SK-N-SH (cell line): ENCODE measurements at places on chromosomes 7 and 10.

DNA sequence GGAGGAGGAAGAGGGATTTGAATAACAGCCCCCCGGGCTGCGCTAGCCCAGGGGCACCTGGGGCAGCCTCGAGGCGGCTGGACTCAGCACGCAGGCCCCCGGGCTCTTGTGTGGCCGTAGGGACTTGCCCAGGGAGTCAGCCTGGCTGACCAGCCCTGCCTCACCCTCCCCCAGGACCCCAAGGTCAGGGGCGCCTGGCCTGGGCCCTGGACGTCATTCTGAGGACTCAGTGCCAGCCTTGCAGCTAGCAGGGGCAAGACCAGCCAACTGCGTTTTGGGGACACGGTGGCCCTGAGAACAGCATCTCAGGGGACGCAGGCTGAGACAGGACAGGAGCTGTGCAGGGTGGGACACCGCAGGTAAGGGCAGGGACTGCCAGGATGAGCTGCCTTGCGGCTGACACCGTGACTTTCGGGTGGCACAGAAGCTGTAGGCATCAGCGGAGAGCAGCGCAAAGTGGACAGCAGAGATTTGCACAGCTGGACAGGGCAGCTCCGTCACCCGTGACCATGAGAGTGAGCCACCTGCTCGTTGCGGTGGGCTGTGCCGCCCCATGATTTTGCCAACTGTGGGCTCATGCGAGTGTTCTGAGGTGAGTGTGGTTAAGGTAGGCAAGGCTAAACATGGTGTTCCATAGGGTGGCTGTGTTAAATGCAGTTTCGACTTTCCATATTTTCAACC, 48.1 kb upstream of the UBE3C start:
- DNase-seq: no peak

- DNase-seq: peak; percentile 96
Observed at GRCh38 chr7:55572378-55573233, at the start of gene VOPP1. VOPP1 (minus strand) TSS chr7:55572502; CDS start chr7:55572324, 178 bp downstream.

DNA sequence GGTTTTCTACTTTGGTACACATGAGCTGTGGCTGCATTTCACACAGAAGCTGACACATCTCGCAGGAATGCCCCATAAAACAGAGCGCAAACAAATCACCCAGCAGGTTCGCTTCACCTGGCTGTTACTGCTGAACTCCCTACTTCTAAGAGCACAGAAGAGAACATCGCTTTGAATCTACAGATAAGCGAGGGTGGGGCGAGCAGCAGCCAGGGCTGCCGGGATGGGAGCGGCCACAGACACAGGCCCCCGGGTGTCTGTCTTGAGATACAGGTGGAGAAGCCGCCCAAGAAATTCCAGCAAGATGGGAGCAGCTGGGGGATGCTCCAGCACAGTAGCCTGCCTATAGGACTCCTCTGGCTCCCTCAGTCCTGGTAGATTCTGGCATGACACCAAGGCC, 27.4 kb downstream of the OGDHL start:
- DNase-seq: no peak

DNA sequence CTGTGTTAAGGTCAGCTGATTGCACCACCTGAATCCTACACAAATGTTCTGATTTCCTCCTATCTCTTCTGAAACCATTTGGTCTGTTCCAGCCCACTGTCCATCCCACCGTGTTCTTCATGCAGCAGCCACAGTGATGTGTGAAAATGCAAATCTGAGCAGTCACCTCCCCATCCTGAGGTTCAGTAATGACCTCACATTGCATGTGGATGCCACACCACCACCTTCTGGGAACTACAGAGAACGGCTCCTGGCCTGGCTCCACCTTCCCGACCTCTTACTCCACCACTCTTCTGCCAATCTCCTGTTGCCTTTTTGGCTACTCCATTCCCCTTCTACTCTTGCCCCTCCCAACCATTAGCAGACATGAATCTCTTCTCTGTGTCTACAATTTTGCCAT, 244.4 kb downstream of the TNS3 start:
- DNase-seq: no peak

GRCh38 chr7:133477791-133478190, 224.9 kb downstream of the EXOC4 start:
- DNase-seq: no peak

DNA sequence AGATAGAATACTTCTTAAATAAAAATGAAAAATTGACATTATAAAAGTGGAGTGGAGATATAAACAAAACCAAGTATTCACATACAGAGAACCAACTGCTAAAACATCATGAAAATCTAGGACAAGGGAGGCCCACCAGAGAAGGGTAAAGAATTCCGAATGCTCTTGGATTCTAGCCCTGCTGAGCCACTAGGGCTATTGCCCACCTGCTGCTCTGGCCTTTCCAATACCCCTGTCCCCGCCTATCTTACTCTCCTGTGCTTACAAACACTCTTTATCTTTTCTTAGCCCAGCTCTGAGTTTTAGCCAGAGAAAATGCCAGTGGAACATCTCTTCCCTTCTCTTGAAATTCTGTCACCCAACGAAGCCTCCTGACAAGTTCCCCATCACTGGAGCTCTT, 100.3 kb downstream of the MACC1 start:
- no peak for DNase-seq

- DNase-seq: no peak
Observed at GRCh38 chr10:103845972-103846371, 9.4 kb downstream of the SH3PXD2A start.

GRCh38 chr7:32887395-32887794, 4.2 kb downstream of the KBTBD2 start:
- DNase-seq: no peak
